ENCODE measurements at places on chromosomes 2 and 18.

- no peak for DNase-seq
These were observed 427.5 kb downstream of the LPIN1 start for GRCh38 chr2:12173943-12174340.

- DNase-seq, result no peak
These were observed 60.6 kb upstream of the SLC16A14 start for GRCh38 chr2:230129343-230129742.

- DNase-seq, result no peak
These were observed 1169.6 kb upstream of the CRIM1 start for GRCh38 chr2:35185861-35186412.

- DNase-seq, result no peak
These were observed 424.1 kb downstream of the ERBB4 start for GRCh38 chr2:212114489-212114888.

GRCh38 chr2:6421138-6421730, 444.5 kb downstream of the CMPK2 start:
- DNase-seq, result no peak

- no peak for DNase-seq
These were observed 29.7 kb downstream of the C2orf42 start for GRCh38 chr2:70161069-70161534.

GRCh38 chr2:45134014-45134413, 124.8 kb upstream of the SIX2 start:
- DNase-seq, result no peak

GRCh38 chr2:188975497-188976102, 1.4 kb downstream of the COL3A1 start:
- DNase-seq, result no peak

GRCh38 chr2:23449831-23450331, 64.9 kb downstream of the KLHL29 start:
- DNase-seq, result no peak

DNA sequence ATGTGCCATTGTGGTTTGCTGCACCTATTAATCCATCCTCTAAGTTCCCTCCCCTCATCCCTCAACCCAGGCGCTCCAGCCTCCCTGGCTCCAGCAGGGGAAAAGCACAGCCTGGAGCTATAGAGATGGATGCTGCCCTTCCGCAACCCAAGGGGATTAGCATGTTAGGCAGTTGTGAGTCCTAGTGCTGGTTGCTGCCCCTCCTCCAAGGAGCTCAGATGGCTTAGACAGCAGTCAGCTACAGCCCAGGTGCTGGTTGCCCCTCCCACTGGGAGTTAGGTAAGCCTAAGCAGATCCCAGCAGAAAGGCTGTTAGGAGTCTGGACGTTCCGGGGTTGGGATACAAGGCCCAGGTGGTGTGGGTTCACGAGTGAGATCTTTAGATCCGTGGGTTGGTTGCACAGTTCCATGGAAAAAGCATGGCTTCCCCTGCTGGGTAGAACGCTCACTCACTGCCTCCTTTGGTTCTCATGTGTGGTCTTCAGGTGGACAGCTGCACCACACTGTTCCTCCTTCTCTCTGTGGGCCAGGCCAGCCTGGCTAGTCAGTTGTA, 446.1 kb downstream of the ZNF804A start:
- no peak for DNase-seq

GRCh38 chr18:5893956-5894610, 1.2 kb downstream of the TMEM200C start:
- no peak for DNase-seq

- no peak for DNase-seq
These were observed 140.2 kb upstream of the OTOS start for GRCh38 chr2:240280621-240281020.

GRCh38 chr2:102843764-102844443, 82.1 kb downstream of the TMEM182 start:
- DNase-seq, result no peak

GRCh38 chr2:106701203-106702022, 184.6 kb downstream of the ST6GAL2 start:
- DNase-seq, result no peak

GRCh38 chr18:14922031-14922430, 174.1 kb downstream of the ANKRD30B start:
- no peak for DNase-seq

GRCh38 chr2:773256-774160, 96.3 kb upstream of the TMEM18 start:
- DNase-seq, result no peak

GRCh38 chr2:13652531-13653313, 936.0 kb downstream of the TRIB2 start:
- no peak for DNase-seq

- DNase-seq, result no peak
These were observed 27.7 kb upstream of the DSC3 start for GRCh38 chr18:31070206-31070605.

GRCh38 chr18:36309436-36310391, 12.2 kb downstream of the FHOD3 start:
- no peak for DNase-seq

GRCh38 chr2:133255360-133255759, 312.9 kb downstream of the NCKAP5 start:
- DNase-seq, result no peak

All from AML-193 (cell line).